Esophagus squamous epithelium (tissue), 5 donors: ENCODE measurements at places on chromosomes 4 and X. TPM values are rescaled to one million over a fixed set of nuclear protein-coding genes. Genes with fewer than 3 reads are reported as not detected.

SPOCK3 gene
- total RNA-seq, result not detected

LRP2BP gene
- total RNA-seq, result not detected

BTK gene
- 1.1 TPM for total RNA-seq

SLC4A4 gene
- 2.1 TPM for total RNA-seq

DNA sequence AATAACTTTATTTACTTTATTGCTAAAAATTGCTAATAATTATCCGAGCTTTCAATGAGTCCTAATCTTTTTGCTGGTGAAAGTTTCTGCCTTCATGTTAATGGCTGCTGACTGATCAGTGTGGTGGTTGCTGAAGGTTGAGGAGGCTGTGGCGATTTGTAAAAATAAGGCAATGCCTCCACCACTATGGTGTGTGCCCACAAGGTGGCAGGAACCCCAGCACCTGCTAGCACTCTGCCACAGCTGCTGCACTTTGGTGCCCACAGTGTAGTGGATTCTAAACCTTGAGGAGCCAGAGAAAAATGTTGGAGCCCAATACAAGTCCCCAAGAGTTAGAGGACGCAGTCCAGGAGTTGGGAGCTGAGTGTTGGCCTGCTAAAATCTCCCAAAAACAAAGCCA lies 1237.1 kb downstream of the PCDH19 start:
- DNase-seq, result no peak

DNA sequence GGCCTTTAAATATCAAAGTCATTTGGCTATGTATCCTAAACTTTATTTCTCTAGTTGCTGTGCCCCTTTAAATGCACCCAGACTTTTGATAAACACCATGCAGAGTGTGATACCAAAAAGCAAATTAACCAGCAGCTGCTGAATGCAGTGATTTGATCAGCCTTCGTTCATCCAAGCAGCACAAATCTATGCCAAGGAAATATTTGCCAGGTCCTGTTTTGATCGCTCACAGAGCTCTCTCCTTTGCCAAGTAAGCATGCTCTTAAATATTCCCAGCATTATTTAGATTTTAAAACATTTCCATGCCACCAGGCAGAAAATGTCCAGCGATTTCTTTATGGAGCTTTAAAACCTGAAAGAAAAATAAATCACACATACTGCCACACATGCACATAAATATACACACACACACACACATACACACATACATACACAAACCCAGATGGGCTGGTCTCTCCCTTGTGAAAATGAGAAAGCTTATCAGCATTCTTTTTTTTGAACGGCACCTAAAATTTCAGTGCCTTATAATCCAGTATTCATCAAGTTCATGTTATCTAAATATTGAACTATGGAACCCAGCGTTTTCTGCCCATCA lies 35.7 kb downstream of the BTC start:
- no peak for DNase-seq

SMARCA1 gene
- total RNA-seq, result 17.4 TPM

DNA sequence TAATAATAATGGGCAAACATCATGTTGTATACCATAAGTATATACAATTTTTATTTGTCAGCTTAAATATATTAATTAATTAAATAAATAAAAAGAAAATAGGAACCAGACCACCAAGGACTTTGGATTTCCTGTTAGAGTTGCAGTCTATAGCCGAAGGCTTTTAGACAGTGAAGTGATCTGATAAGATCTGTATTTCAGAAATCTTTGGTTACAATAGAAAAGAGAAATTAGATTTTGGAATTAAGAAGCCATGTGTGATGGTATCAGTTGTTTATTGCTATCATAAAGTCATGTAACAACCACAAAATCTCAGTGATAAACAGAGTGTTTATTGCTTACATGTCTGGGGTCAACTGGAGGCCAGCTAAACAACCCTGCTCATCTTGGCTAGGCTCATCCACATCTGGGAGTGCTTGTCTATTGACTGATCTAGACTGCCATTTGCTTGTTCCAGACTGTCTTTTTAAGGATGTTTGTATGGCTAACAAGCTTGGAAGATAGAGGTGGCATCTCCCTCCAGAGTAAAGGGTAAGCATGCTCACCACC lies 142.1 kb upstream of the USP9X start:
- no peak for DNase-seq

DNA sequence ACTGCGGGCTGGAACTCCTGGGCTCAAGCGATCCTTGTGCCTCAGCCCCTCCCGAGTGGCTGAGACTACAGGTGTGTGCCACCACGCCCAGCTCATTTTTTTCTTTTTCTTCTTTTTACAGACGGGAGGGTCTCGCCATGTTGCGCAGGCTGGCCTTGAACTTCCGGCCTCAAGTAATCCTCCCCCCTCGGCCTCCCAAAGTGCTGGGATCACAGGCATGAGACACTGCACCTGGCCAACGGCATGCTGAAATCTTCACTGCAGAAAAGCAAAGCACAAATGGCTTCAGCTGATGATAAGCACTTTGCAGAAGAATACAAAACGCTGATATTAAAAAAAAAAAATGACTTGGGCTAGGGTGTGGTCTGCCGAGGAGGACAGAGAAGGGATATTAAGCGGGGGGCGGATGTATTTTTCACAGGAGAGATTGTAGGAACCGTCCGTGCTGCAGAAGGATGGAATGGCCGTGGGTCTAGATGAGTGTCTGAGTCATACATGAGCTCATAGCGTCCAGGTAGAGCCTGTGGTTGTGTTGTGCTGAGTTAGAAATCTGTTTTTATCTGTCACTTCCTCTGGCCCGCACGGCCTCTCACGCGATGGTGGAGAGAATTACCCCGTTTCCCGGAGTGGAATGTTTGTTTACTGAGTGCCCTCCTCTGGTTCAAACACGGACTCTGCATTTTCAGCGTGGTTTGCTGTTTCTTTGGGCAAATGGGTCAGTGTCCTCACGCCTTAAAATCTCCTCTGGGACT lies 8.5 kb upstream of the AKAP17A start:
- DNase-seq, result no peak

DNA sequence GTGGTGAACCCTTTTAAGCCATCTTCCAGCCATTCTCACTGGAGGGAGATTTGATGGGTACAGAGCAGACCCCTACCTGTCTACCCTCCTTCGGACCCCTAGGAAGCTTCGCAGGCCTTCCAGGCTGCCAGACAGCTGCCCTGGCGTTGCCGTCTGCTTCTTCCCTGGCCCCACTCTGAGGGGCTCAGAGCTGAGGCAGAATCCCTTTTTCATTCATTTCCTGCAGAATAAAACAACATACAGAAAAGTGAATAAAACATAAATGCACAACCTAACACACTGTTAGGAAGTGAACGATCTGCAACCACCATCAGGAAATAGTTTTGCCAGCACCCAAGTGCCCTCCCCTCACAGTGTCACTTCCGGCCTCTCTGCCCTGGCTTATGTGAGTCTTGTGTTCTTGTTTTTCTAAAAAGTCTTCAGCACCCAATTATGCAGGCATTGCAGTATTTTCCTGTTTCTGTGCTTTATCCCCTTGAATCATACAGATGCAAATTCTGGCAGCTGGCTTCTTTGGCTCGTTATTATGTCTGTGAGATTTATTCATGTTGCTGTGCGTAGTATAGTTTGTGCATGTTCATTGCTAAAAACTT lies 5.6 kb upstream of the ADD1 start:
- DNase-seq, result no peak

LDOC1 gene
- 2.1 TPM for total RNA-seq

MAGEA4 gene
- not detected for total RNA-seq

SUV39H1 gene
- 12.1 TPM for total RNA-seq

DNA sequence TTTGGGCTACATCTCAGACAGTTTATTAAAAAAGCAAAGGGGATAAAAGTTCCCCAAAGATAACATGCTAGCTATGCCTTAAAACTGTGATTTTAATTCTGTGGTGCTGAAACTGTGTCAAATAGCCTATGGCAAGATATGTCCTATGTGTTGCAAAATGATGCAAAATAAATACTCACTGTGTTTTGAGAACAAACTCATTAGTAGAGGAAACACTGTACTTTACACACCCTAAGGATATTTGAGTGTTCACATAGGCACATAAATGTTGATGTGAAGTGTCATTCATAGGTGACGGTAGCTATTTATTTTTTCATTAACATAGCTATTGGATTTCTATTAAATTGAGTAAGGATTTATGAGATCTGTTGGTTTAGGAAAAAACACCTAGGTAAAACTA lies 351.9 kb downstream of the FAT4 start:
- DNase-seq, result no peak

- DNase-seq, result no peak
These were observed 161.4 kb downstream of the RAB28 start for GRCh38 chr4:13322681-13323101.

DNA sequence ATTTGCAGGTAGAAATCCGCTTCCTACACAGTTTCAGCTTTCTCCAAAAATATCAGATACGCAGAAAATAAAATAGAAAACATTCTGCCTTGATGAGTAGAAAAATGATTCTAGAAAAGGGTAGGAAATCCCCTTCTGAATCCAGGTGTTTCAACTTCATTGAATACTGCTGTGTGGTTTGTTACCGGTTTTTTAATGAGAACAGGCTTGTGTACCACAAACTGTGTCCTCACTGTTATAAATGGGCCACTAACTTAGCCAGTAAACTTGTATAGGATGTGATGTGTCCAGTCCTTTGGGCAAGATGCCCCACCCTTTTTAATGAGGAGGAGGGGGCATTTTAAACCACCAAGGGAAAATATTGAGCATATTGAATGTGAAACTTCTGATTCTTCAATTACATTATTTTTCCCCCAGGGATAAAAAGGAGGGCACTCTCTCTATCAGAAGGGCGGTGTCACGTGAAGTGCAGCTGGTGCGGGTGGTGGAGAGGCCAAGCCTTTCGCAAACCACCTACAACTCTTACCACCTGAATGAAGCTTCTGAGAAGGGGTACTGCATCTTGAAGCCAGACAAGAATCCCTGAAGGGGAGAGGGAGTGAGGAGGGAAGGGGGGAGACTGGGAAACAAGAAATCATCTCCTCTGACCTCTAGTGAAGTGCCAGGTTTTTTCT lies 4.5 kb downstream of the CXXC4 start:
- no peak for DNase-seq

- no peak for DNase-seq
These were observed 16.9 kb downstream of the CXCL3 start for GRCh38 chr4:74021601-74022000.

DNA sequence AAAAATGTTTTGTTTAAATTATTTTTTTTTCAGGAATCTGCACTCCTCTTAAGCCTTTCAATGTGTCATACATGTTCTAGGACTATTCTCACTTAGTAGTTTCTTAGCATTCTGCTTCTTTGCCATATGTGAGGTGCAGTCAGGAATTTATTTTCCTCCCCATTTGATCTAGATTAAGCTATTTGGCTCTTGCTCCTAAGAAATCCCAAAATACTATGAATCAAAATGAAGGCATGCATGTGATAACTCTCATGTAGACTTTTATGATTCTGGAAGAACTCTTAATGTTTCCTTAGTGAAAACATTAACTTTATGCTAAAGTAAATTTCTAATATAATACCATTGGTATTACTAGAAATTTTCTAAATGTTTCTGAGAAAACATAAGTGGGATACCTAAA lies 664.5 kb downstream of the RAPGEF2 start:
- DNase-seq, result no peak

DNA sequence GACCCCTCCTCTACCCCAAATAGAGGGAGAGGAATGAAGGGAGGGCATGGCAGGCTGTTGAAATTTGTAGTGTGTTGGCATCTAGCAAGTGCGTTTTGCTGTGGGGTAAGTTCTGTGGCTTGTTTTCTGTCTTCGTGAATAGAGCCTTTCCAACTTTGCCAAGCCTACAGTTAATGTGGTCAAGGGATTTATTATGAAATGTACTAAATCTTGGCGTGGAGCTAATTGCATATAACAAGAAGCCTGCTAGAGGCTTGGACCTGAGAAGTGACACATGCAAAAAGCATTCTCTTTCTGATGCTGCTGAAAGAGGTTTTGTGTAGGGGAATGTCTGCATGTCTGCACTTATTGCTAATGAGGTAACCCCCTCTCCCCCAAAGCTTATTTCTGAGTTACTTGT lies 132.2 kb downstream of the BMPR1B start:
- DNase-seq, result no peak

APBB2 gene
- total RNA-seq, result 29.2 TPM
